ENCODE measurements at places on chromosomes 7 and 10. TPM values are rescaled to one million over a fixed set of nuclear protein-coding genes. Genes with fewer than 3 reads are reported as not detected.

The RPS24 gene
- 967 TPM for polyA plus RNA-seq

The DOCK4 gene
- 0.15 TPM for polyA plus RNA-seq

The HIPK2 gene
- 3.6 TPM for polyA plus RNA-seq

The NACAD gene
- 0.36 TPM for polyA plus RNA-seq

The XRCC2 gene
- 1.6 TPM for polyA plus RNA-seq

The TFPI2 gene
- 143 TPM for polyA plus RNA-seq

The ANLN gene
- 54.2 TPM for polyA plus RNA-seq

The CPN1 gene
- not detected for polyA plus RNA-seq

The KIN gene
- 2.6 TPM for polyA plus RNA-seq

The ABCA13 gene
- 0.34 TPM for polyA plus RNA-seq

The GHRHR gene
- not detected for polyA plus RNA-seq

The ASZ1 gene
- not detected for polyA plus RNA-seq

The C10orf53 gene
- not detected for polyA plus RNA-seq

The CNNM1 gene
- 1.3 TPM for polyA plus RNA-seq
